ENCODE measurements at places on chromosomes 16 and 17. TPM values are rescaled to one million over a fixed set of nuclear protein-coding genes. Genes with fewer than 3 reads are reported as not detected.

GRCh38 chr16:69906838-69907401, 44.2 kb upstream of the CLEC18A start:
- H3K27me3 ChIP-seq: no peaks in the 10 kb centered on the region
- H3K4me3 ChIP-seq: no peak overlapping the region
- no peak overlapping the region for H3K27ac ChIP-seq
- DNase-seq: no peak
- no peaks in the 10 kb centered on the region for H3K4me1 ChIP-seq

DNA sequence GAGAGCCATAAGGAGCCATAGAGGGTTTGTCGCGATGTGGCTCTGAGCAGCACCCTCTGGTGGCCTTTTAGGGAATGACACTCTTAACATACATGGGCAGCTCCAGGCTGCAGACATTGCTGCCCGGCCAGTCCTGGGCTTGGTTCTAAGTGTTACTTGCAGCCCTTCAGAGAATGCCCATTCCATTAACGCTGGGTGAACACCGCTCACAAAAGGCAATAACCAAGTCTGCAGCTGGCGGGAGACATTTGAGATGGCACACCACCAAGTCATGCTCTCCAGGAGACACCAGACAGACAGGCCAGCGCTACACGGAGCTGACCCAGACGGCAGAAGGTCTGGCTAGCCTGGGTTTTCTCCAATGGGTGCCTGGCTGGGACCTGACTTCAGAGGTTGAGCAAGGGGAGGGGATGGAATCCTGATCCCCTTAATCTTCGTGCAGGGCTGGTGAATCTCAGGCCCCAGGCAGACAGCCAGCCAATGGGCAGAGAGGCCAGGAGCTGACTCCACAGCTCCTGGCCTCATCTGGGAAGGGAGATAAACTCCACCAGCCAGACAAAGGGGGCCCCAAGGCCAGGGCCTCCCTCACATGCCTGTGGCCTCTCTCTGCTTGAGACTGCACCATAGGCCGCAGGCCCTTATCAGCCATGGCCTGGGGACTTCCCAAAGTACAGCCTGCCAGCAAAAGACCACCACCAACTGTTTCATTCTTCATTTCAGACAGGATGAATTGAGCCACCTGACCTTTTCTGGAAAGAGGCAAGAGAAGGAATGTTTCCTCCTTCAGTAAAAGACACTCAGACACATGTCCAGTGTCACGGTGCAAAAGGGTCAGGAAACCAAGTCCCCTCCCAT, 58.8 kb downstream of the ZDHHC7 start:
- peaks cover 6% of the 10 kb centered on the region for H3K4me1 ChIP-seq
- DNase-seq: peak; percentile 67
- no peaks in the 10 kb centered on the region for H3K36me3 ChIP-seq

Gene PNMT
- 7.5 TPM for total RNA-seq

Gene TAT
- 3.7 TPM for total RNA-seq

Gene CD68
- 10.1 TPM for total RNA-seq
